Testis (tissue), 5 donors: ENCODE measurements at places on chromosomes 2 and 18. TPM values are rescaled to one million over a fixed set of nuclear protein-coding genes. Genes with fewer than 3 reads are reported as not detected.

FASTKD1 gene
- 31.2 TPM for total RNA-seq

HAAO gene
- total RNA-seq = 5.3 TPM

REG3A gene
- not detected for total RNA-seq

CREG2 gene
- total RNA-seq = 0.19 TPM

GRCh38 chr2:39665811-39666490 lies at the start of gene TMEM178A:
TMEM178A (plus strand) TSS chr2:39665917; CDS start chr2:39665975, 58 bp downstream.
- no peaks in the 10 kb centered on the region for H3K27me3 ChIP-seq
- H3K4me1 ChIP-seq = peaks cover 7% of the 10 kb centered on the region
- no peak for DNase-seq
- H3K27ac ChIP-seq = no peak within 1 kb of the TSS

GRCh38 chr2:237315170-237315828 lies 98.7 kb downstream of the COL6A3 start:
- H3K27ac ChIP-seq = peak overlapping the region; percentile 85
- no peaks in the 10 kb centered on the region for H3K27me3 ChIP-seq
- no peaks in the 10 kb centered on the region for H3K36me3 ChIP-seq
- peak; percentile 93 for DNase-seq
- H3K4me3 ChIP-seq = no peak overlapping the region

GRCh38 chr2:24380820-24381219 lies 20.5 kb upstream of the ITSN2 start:
- no peaks in the 10 kb centered on the region for H3K36me3 ChIP-seq
- H3K27ac ChIP-seq = no peak overlapping the region
- no peak overlapping the region for H3K4me3 ChIP-seq
- no peaks in the 10 kb centered on the region for H3K27me3 ChIP-seq

GRCh38 chr18:49618742-49619681 lies 57.2 kb downstream of the LIPG start:
- H3K27me3 ChIP-seq = no peaks in the 10 kb centered on the region
- DNase-seq = peak; percentile 61
- peaks cover 30% of the 10 kb centered on the region for H3K4me1 ChIP-seq
